ENCODE measurements at places on chromosomes 12 and 14.

DNA sequence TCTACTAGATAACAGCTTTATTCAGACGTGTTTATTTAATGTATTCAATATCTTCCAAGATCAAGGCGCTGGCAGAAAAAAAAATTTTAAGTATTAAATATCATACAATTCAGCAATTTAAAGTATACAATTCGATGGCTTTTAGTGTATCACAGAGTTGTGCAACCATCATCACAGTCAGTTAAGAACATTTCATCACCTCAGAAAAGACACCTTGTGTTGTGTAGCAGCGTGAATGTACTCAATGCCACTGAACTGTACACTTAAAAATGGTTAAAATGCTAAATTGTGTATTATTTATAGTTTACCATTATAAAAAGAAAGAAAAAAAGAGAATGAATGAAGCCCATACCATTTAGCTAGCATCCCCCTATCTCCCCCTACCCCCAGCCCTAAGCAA, 96.4 kb downstream of the RIN3 start:
- DNase-seq: no peak

DNA sequence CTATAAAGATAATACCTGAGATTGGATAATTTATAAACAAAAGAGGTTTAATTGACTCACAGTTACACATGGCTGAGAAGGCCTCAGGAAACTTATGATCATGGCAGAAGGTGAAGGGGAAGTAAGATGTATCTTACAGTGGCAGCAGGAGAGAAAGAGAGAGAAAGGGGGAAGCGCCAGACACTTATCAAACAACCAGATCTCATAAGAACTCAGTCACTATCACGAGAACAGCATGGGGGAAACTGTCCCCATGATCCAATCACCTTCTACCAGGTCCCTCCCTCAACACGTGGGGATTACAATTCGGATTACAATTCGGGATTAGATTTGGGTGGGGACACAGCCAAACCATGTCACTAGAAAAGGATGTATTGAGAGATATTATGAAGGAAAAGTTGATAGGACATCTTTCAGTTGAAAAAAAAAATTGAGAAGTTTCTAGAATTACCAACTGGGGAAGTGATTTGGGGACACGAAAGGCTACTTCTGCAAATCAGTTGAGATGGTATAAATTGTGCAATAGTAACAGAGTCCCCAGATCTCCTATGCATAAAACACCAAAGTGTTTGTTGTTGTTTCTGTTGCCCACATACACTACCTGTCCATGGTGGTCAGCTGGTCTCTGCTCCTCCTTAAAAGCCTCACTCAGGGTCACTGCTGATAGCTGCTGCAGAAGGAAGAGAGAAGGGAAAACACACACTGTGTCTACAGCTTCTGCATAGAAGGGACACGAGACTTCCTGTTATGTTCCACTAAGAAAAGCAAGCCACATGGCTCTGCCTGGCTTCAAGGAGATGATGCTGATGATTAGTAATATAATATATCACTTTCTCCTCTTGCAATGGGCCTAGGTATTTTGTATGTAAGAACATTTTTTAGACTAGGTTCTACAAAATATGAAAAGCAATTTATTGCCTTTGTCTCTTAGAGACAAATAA, 465.5 kb downstream of the PDZRN4 start:
- no peak for DNase-seq

- peak; percentile 67 for DNase-seq
Observed at GRCh38 chr12:122368361-122369073, 54.0 kb downstream of the CLIP1 start.

- no peak for DNase-seq
Observed at GRCh38 chr14:76257111-76257803, 105.5 kb downstream of the GPATCH2L start.
